ENCODE measurements at places on chromosomes 7 and 10.

GRCh38 chr10:59177031-59177797 lies 771 bp downstream of the PHYHIPL start:
- no peak for DNase-seq

- DNase-seq = no peak
Observed at GRCh38 chr7:121119047-121119446, 130.5 kb downstream of the CPED1 start.

GRCh38 chr7:70582927-70583895 lies 548.7 kb upstream of the GALNT17 start:
- DNase-seq = peak; percentile 44

GRCh38 chr7:72077786-72078185 lies 334.4 kb downstream of the CALN1 start:
- no peak for DNase-seq

GRCh38 chr10:46091080-46091827 lies 45.2 kb upstream of the MSMB start:
- DNase-seq = no peak

Measured in DMS 273 treated with DMSO at 0.1 percent for 48 hours (cell line).